ENCODE measurements at places on chromosomes 4 and X.
A peak's percentile ranks its signal among the peaks of the same experiment; 100 is the strongest.

GRCh38 chrX:153549231-153549630 lies 31.8 kb downstream of the ATP2B3 start:
- DNase-seq: no peak

GRCh38 chr4:2009651-2010233 lies 968 bp upstream of the NELFA start:
- peak; percentile 64 for DNase-seq

- peak; percentile 54 for DNase-seq
These were observed 335.8 kb downstream of the PABPC4L start for GRCh38 chr4:133865612-133866327.

GRCh38 chr4:25861280-25861950 lies 1.4 kb downstream of the SEL1L3 start:
- no peak for DNase-seq

DNA sequence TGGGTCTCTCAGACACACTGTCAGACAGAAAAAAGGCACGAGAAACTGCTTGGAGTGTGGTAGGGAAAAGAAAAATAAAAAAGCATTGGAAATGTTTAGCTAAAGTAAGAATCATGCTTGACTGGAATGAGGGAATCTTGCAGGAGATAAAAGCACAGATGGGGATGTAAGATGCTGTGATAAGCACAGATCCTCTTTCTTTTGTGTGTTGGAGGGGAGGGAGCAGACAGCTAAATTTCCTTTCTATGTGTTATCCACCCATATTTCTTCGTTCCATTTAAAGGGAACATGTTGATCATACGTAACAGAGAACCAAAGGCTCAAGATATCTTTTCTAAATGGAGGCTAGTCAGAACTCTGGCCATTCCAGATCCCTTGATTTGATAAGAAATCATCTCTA lies 614.0 kb upstream of the LCORL start:
- no peak for DNase-seq

DNA sequence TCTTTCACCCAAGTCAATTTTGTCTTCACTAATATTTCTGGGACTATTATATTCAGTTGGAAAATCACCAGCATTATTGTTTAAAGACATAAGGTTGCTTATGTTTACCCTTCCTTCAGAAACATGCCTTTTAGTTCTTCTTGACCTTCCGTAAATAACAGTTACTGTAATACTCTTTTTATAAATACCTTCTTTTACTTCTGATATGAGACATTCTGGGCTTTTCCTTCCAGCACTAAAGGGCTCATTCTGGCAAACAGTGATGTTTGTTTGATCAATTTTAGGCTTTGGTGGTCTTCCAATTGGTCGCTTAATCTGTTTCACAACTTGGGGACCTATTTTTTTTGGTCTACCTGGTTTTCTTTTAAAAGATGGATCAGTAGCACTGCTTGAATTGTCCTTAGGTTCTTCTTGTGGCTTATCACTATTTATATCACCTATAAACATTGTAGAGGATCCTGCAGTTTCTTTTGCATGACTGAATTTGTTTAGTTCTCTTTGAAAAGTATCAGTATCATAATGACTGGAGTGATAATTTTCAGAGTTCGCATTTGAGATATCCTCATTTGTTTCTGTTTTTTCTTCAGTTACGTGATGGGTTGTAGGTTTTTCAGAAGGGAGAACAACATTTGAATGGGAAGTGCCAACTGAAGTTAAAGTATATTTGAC lies 64.8 kb downstream of the NCAPG start:
- DNase-seq: no peak

GRCh38 chr4:139530833-139531427 lies 25.1 kb downstream of the SETD7 start:
- peak; percentile 41 for DNase-seq

Data from NCI-H69 (cell line).